ENCODE measurements at places on chromosomes 1 and 21.

GRCh38 chr1:165109013-165109412, 247.5 kb downstream of the LMX1A start:
- no peak for DNase-seq

GRCh38 chr1:26530895-26531598, 1.5 kb downstream of the RPS6KA1 start:
- DNase-seq: no peak

DNA sequence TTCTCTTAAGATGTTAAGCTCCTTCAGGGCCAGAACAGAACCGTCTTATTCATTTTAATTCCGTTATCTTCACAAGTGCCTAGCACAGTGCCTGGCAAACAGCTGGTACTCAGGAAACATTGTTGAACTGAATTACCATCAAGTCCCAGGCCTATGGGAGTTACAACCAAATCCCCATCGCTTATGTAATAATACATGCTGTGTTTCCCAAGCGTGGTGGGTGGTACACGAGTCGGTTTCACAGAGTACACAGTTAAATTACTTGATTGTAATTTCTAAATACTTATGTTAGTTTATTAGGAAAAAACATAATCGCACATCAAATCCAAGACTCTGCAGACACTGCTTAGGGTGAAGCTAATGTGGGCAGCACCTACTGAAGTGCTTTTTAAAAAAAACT, 1.0 kb downstream of the ANGEL2 start:
- DNase-seq: no peak

- DNase-seq: no peak
These were observed 252.7 kb downstream of the LRRC40 start for GRCh38 chr1:69952676-69953075.

DNA sequence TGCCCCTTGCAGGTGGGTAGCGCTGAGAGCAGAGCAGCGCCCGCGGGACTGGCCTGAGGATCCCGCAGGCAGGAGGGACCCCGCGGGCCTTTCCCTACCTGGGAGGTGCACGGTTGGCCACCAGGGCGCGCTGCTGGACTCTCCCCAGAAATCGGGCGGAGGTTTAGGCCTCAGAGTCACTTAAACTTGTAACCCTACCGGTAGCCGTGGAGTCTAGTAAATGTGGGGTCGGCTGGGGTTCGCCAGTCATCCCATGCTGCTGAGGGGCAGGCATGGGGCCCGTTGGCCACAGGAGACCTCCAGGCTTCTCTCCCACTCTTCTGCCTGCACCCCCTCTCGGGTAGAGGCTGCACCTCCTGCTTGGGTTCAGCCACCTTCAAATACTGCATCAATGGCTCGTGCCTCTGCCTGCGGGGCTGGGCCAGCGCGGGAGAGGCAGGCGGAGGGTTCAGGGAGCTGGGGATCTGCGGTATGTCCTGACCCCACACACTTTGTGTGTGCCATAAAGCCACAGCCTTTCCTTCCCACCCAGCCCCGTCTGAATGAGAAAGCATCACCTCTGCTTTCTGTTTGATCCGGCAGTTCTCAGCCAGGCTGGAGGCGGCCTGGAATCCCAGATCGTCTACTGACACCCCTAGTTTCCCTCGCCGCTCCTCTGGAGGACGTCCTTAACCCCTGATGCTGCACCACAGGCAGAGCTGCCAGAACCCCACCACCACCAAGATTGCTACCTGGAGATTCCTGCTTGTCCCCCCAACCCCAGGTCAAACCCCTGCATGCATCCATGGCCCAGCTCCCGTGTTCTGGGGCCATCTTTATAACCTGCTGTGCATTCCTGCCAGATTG, 12.3 kb upstream of the GSTM4 start:
- DNase-seq: peak; percentile 84

DNA sequence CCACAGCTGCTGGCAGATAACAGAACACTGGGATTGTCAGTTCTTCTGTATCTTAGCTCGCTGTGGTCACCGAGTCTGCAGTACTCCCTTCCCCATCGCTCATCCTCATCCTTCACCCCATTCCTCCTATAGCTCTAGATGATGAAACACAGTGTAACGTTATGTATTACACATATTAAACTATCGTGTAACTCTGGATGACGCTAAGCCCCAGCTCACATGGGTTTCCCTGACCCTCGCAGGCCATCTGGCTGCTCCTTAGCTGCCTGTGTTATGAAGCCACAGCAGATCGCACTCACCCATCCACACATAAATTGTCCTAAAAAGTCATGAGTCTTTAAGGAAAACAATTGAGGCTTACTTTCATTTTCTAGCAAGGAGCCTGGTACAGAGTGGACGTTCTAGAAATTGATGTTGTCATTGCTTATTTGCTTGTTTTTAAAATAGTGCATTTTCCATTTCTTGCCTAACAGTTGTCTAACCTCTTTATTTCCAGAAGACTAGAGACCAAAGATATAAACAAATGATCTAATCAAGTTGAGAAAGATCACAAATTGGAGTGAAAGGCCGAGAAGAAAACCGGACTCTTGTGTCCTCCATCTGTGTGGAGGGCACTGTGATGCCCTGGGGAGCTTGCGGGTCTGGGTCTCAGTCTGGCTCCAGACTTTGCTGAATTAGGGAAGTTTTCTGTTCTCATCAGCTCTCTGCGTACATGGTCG, 24.3 kb upstream of the PCP4 start:
- DNase-seq: no peak

DNA sequence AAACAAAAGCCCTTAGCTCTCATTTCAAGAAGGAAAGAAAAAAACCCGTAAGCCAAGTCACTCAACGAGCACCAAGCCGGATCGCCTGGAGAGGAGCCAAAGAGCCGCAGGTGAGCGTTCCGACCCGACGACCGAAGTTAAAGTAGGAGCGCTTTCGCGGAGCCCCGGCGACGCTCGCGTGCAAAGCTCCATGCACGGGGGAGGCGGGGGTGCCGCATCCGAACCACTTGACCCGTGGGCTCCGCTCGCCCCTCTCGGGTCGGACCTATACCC, 382 bp downstream of the GPBP1L1 start:
- peak; percentile 71 for DNase-seq

DNA sequence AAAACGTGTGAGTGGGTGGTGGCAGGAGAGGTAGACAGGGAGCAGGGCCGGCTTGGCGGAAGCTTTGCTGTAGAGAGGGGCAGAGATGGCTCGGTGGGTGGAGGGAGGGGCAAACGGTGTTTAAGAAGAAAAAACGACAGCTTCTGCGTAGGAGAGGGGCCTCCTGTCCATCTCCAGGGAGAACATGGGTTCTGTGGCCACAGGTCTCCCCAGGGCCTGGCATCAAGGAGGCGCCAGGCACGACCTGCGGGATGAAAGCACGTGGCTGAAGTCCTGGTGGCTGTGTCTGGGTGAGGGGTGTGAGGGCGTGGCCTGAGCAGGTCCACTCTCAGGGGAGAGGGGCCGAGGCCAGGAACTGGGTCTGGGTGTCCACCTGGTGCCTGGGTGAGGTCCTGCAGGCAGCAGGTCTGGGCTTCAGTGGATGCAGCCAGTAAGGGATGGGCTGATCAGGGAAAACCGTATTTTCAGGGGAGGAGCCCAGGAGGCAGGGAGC, 940 bp upstream of the PRKCZ start:
- DNase-seq: no peak

DNA sequence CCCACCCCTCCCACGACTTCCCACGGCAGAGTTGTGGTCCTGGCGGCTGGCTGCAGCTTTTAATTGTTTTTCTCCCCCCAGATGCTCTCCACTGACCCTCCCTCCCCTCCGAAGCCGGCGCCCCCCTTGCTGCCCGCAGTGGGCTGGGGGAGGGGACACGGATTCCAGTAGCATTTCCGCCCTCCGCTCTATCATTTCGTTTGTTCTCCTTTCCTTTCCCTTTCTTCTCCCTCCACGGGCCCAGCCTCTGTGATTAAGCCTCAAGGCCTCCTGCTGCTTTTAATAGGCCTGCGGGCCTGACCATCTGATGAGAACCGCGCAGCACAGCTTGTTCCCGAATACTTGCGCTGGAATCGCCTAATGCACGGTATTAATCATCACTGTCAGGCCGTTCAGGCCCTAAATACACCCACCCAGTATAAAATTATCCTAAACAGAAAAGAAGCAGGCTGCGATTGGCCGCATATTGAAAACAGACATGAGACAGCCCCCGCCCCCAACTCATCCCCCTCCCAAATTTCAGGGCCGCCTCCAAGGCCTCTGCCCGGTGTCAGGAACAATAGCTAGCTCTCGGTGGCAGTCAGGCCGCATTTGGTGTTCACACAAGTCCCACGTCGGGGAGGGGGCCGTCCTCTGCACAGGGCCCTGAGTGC, 102.0 kb upstream of the ARHGEF16 start:
- no peak for DNase-seq

GRCh38 chr1:9118186-9118585, 10.7 kb downstream of the GPR157 start:
- DNase-seq: no peak

- peak; percentile 57 for DNase-seq
These were observed 5.5 kb downstream of the EFNA3 start for GRCh38 chr1:155083865-155084721.

- DNase-seq: no peak
These were observed 14.2 kb downstream of the FMO5 start for GRCh38 chr1:147210987-147211386.

DNA sequence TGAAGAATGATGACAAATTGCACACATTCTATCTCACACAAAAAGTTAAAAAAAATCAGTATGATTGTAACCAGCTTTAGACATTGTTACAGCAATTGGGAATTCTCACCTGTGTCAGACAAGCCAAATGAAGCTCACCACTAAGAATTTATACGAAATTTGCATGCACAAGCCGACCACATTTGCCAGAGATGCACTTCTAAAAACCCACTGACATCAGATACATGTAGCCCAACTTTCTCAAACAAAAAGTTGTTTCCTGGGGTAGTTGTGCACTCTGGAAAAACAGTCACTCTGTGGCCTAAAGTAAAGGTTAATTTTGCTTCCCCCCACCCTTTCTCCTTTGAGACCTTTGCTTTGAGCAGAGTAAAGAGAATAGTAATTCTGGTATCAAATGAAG, 67.9 kb upstream of the IL12RB2 start:
- DNase-seq: no peak

DNA sequence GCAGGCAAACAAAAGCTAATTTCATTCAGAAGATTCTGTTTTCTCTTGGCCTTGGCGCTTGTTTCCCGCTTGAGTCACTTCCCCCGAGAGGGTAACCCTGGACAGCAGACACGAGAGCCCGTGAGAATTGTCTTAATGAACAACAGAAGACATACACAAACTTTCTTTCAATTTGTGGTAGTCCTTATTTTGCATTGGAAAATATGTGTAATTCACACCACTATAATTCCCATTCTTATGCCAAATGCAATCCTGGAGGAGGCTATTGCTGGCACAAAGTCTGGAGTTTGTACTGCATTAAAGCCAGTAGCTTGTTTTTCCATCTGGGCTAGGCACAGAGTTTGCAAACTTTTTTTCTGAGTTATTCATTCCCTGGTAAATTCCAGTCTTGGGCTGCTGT, 109.8 kb upstream of the IVNS1ABP start:
- DNase-seq: peak; percentile 70

DNA sequence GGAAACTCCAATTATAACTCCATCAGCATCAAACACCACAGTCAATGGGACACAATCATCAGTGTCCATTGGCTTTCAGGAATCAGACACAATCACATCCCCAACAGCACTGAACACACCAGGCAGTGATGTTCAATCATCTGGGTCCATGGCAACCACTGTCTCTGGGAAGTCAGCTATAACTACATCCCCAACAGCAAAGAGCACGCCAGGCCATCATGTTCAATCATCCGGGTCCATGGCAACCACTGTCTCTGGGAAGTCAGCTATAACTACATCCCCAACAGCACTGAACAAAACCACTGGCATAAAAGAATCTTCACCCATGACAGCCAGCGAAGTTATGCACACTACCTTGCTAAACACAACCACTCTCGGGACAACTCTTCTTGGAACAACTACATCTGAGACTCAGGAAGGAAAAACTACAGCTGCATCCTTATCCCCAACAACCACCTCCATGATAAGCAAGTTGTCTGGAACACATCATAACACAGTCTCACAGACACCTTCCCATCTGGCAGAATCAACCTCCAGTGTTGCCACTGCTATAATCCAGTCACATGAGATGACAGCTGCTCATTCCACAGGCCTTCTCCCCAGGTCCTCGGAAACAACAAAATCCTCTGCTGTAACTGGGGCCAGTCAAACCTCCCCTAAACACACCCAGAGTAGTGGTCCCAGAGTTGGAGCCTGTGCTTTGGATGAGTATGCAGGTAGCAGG, 19.9 kb downstream of the CATSPER4 start:
- no peak for DNase-seq

DNA sequence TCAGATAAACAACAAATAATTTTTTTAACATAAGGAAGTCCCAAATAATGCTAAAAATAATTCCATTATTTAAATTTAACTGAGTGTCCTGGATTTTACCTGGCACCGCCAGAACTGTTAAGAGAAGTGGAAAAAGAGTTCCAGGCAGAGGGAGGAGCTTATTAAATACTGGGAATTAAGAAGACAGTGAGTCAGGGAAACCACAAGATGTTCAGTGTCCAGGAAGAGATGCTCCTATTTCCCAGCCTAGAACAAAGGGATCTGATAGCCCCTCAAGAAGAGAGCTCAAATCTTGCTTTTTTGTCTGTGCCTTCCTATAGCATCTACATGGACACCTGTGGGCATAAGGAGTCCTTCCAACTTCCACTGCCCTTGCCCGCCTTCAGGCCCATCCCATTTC, 85.9 kb downstream of the PGM1 start:
- no peak for DNase-seq

GRCh38 chr1:42851420-42851819, 5.0 kb downstream of the ZNF691 start:
- no peak for DNase-seq

GRCh38 chr1:32334274-32334861, 1.7 kb downstream of the MARCKSL1 start:
- no peak for DNase-seq
